ENCODE measurements at places on chromosomes 7 and 10. TPM values are rescaled to one million over a fixed set of nuclear protein-coding genes. Genes with fewer than 3 reads are reported as not detected.

The ACSL5 gene
- 30.6 TPM for total RNA-seq

The TMEM225B gene
- total RNA-seq: 2.2 TPM

The STAG3 gene
- not detected for total RNA-seq

- H3K4me1 ChIP-seq: no peaks in the 10 kb centered on the region
- no peaks in the 10 kb centered on the region for H3K27me3 ChIP-seq
- no peak overlapping the region for H3K27ac ChIP-seq
- no peak for DNase-seq
- no peak overlapping the region for H3K4me3 ChIP-seq
Observed at GRCh38 chr10:91681361-91682276, 48.7 kb upstream of the PPP1R3C start.

DNA sequence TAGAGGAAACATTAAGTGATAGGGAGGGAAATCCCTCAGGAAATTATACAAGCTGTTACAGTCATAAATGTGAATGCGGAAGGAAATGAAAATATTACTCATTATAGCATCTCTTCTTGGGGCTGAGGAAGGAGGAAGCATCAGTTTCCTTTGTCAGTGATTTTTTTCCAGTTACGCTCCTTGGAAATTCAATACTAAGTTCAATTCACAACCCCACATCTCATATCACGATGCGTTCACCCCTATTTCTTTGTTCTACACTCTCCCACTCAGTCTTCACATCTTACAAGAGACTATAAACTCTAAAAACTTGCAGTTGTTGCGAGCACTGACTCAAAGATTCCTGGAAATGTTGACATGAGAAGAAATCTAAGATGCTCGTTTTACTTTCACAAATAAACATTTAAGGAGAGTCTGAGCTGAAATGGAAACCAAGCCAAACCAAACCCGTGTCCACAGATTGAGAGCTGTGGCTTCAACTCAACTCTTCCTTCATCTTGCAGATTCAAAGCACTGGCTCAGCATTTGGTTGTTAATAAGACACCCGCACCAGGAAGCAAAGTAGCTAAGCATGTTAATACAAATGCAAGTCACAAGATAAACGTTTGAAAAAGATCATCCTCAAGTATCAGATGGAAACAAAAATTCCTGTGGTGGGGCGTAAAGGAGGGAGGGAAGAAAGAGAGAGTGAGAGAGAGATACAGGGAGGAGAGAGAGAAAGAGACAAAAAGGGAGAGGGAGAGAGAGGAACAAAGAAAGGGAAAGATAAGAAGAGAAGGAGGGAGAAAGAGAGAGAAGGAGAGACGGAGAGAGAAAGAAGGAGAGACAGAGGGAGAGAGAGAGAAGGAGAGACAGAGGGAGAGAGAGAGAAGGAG is 150.0 kb upstream of the RSU1 start:
- H3K36me3 ChIP-seq: no peaks in the 10 kb centered on the region
- DNase-seq: no peak
- H3K27me3 ChIP-seq: no peaks in the 10 kb centered on the region

DNA sequence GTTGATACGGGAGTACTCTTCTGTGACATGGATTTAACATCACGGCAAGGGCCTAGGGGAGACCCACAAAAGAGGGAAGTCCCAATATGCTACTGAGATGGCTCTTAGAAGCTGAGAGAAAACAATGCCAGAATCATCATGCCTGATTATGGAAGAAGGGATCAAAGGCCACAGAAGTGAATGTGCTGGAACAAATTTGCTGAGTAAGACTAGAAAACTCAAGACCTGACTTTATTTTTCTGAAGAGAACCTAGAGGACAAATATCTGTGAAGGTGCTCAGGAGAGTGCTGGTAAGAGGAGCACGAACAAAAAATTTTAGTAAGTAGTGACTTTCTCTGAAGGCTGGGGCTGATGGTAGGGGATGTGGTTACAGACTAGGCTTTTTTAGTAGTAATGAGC is 277.0 kb downstream of the ZEB1 start:
- H3K4me1 ChIP-seq: no peaks in the 10 kb centered on the region
- H3K36me3 ChIP-seq: no peaks in the 10 kb centered on the region

DNA sequence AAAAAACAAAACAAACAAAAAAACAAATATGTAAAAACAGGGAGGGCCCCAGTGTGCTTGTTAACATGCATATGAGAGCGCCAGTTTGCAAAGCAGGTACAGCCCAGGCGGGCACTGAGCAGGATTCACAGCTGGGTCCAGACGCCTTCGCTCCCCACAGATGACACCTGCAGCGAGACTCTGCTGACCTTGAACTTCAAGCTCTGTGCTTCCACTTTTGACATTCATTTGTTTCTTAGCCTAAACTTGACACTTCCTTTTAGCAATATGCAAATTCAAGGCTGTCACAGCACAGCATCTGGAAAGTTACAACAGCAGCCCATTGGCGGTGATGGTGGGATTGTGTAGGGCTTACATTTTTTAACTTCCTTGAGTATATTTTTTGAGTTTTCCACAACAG is 88.8 kb upstream of the TNS3 start:
- no peaks in the 10 kb centered on the region for H3K27me3 ChIP-seq
- H3K4me3 ChIP-seq: no peak overlapping the region

GRCh38 chr7:100464210-100464660 is at the start of gene SPACDR:
SPACDR (minus strand) TSS chr7:100464260; CDS start chr7:100464025, 235 bp downstream.
- H3K27me3 ChIP-seq: no peaks in the 10 kb centered on the region
- H3K27ac ChIP-seq: no peak within 1 kb of the TSS
- no peaks in the 10 kb centered on the region for H3K36me3 ChIP-seq

GRCh38 chr7:115722302-115722977 is 308.1 kb downstream of the TFEC start:
- no peak overlapping the region for H3K27ac ChIP-seq
- no peaks in the 10 kb centered on the region for H3K27me3 ChIP-seq
- no peaks in the 10 kb centered on the region for H3K36me3 ChIP-seq
- no peak for DNase-seq

DNA sequence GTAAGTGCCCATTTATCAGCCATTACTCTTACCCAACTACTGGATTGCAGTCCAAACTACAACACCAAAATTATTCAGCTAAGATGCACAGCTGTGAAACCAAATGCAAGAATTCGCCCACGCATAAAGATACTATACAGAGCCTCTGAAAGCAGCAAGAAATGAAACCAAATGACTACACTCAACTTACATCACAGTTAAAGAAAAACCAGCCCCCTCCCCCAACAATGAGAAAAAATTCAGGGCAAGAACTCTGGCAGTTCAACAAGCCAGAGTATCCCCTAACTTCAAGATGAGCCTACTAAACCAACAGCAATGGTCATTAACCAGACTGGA is 209.1 kb upstream of the VWC2 start:
- no peaks in the 10 kb centered on the region for H3K4me1 ChIP-seq
- H3K36me3 ChIP-seq: no peaks in the 10 kb centered on the region
- no peak overlapping the region for H3K4me3 ChIP-seq
- H3K27me3 ChIP-seq: no peaks in the 10 kb centered on the region
- H3K27ac ChIP-seq: no peak overlapping the region

DNA sequence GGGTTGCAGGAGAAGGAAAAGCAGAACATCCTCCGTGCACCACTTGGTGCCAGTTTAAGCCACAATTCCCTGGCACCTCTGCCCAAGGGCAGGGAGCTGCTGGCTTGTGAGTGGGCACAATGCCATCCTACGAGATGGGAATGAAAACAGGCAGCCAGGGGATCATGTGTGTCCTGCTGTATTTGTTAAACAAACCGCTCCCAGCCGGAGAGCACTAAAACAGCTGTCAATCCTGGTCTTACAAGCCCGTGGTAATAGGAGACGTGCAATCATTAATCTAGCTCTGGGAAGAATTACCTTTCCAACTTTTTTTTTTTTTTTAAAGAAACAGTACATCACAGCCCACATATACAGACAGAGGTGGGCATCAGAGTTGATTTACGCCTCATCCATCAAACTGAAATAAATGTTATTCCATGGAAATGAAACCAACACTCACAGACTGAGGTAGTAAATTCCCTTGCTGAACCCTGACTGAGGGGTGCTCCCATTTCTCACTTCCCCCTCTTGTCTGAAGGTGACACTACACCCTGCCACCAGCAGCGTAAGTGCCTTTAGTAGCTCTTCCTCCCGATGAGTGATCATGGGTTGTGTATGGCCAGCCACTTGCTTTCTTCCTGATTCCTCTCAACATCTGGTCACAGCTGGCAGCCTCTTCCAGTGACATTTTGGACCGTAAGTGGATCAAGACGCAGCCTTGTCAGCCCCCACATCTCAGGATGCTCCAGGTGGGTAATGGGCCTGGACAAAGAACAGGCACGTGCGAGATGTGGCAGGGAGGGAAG is 143.8 kb downstream of the TEX36 start:
- H3K4me1 ChIP-seq: no peaks in the 10 kb centered on the region
- H3K36me3 ChIP-seq: no peaks in the 10 kb centered on the region
- no peak overlapping the region for H3K4me3 ChIP-seq
- H3K27ac ChIP-seq: no peak overlapping the region

Data from uterus (tissue), 4 donors.